ENCODE measurements at places on chromosomes 1 and 21.

DNA sequence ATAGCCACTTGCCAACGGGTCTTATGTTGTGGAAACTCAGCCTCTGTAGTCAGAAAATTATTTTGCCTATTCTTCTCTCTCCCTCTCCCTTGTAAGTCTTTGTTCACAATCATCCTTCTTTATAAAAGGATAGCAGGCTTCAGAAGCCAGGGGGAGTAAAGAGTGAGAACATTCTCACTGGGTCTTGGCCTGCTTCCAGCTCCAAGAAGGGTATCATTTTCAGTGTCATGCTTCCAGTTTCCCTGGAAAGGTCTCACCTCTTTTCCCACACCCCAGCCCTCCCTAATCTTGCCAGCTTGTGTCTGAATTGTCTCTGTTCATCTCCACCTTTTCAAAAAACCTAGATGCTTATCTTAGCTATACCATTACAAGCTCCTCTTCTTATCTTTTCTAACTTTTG, 346.2 kb upstream of the LRRC7 start:
- no peak for DNase-seq

- no peak for DNase-seq
Observed at GRCh38 chr1:205077934-205078311, 6.3 kb downstream of the TMEM81 start.

GRCh38 chr1:222167111-222167510, 380.8 kb downstream of the HHIPL2 start:
- peak; percentile 5 for DNase-seq

DNA sequence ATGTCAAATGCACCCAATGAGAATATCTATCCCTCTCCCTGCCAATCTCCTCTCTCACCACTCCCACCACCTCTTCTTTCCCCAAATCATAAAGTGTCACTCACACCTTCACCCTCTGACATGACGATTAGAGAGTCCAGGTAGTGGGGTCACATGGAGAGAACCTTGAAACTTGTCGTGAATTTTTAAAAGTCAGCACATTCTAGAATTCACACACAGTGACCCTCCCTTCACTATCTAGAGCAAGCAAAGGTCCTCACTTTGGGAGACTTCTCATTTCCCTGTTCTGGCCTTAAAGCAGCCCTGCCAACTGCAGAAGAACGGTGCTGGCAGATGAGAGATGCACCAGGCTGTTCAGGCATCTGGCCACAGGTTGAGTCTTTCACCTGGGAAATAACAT, 61.9 kb downstream of the CD34 start:
- no peak for DNase-seq

- no peak for DNase-seq
Observed at GRCh38 chr1:22330092-22330759, 121.4 kb upstream of the ZBTB40 start.

GRCh38 chr1:221774054-221774842, 32.4 kb upstream of the DUSP10 start:
- no peak for DNase-seq

- no peak for DNase-seq
Observed at GRCh38 chr1:81758181-81758580, 42.6 kb upstream of the ADGRL2 start.

DNA sequence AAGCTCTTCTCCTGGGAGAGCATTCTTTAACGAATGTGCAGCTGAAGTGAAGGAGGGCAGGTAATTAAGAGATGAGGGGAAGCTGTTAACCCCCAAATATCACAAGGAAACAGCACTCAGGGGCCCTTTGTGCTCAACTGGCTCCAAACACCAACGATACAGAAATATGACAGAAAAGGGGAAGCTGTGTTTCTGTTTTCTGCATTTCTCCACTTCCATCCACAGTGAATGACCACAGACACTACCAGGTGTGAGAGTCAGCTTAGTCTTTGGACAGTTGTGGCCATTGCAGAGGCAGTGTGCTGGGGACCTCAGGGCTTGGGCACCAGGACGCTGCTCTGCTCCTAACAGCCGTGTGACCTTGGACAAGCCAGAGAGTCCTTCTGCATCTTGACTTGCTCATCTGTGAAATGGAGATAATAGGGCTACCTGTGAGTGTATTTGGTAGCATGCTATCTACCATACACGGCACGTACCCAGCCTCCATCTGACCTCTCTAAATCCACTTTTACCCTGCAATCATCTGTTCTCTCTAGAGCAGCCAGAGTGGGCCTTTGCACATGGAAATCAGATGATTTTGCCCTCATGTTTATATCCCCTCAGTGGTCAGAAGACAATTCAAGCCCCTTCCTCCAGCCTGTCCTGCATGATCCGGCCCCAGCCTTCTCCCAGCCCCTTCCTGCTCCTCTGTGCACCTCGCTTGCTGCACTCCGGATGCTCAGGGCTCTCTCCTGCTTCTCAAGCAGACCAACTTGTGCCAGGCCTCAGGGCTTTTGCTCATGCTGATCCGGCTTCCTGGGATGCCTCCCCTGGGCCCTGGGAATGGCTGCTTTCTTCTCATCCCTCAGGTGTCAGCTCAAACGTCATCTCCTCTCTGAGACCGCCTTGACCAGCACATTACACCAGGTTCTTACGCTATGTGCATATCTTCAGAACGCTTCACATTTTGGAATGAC, 4.7 kb upstream of the TINAGL1 start:
- no peak for DNase-seq

DNA sequence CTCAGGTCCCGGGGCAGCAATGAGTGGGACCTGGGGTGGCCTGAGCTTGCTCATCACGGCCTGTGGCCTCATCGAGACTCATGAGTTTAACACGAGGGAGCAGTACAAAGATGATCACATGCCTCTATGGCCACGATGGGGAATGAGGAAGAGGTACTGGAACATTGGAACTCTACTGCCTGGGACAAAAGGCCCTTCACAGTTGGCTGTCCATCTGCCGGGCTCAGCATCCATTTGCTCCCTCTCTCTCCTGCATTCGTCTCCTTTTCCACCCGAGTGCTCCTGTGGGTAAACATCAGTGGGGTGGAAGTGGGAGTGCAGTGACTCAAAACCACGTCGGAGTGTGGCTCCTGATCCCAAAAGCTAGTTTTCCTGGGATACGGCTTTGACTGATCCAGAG, 124.9 kb downstream of the KAZN start:
- no peak for DNase-seq

DNA sequence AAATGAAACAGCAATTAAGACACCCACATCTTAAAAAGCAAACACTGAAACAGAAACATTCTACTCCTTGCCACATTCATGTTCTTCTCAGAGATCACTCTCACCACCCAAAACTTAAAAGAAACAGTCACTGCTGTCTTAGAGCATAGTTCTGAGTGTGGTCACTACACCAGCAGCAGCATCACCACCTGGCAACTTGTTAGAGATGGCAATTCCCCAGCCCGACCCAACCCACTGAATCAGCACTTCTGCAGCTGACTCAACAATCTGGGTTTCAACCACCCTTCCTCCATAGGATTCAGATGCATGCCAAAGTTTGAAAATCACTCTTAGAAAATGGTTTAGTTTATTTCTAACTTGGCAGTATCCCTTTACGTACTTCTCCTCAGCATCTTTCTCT, 126.1 kb downstream of the CDC42BPA start:
- DNase-seq = peak; percentile 74

DNA sequence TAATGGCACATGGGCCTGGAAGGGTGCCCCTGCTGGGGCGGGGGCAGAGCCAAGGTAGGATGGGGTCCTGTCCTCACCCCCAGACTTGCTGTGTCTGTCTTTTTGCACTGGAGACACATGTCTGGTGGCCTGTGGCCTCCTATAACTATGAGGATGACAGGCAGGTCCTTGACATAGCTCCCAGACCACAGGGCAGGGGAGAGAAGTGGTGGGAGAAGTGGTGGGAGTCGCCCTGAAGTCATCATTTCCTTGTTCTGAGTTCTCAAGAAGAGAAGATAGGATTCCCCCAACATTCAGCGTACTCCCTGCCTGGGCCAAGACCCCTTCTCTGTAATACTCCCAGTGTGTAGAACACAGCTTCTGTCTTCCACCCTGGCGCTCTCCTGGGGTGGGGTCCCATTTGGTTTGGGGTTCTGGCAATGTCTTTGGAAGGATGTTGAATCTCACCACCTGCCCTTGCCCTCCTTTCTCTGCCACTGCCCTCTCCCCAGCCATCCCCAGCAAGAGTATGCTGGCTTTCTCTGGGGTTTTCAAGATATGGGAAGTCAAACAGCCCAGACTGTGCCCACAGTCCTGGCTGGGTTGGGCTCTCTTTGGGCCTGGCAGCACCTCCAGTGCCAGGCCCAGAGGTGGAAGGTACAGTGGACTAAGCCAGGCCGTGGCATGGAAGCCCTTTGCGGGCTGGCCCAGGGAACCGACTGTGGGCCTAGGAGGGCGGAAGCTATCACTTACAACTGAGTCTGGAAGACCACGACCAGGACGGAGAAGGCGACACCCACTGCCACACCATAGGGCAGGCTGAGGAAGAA, 19.4 kb downstream of the SLC26A9 start:
- no peak for DNase-seq

DNA sequence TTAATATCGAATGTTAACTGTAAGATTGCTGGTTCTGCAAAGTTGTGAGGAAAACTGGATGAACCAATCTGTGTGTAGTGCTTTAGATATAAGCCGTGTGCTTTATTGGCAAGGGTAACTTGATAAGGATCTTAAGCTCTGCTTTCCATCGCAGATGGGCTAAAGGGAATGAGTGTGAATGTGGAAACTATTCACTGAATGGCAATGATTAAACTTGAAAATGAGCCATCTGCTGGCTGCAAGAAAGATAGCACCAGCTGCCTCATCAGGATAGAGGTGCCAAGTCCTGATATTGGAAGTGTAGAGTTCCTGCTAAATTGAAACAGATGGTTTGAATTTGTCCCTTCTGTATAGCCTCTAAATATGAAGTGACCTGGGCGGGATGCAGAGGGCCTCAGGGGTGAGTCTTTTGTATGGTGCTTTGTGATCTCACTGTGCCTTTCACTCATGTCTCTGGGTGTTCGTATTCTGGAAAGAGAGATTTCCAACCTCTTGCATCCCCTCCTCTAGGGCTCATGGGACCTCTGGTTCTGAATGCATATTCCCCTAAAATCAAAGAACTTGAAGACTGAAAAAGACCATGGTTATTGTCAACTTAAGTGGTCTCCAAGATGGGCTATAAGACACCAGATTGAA, 9.2 kb downstream of the FCRL3 start:
- no peak for DNase-seq

GRCh38 chr1:6960860-6961259, 175.6 kb downstream of the CAMTA1 start:
- DNase-seq = no peak

- no peak for DNase-seq
Observed at GRCh38 chr1:109298666-109299557, 7.9 kb downstream of the MYBPHL start.

DNA sequence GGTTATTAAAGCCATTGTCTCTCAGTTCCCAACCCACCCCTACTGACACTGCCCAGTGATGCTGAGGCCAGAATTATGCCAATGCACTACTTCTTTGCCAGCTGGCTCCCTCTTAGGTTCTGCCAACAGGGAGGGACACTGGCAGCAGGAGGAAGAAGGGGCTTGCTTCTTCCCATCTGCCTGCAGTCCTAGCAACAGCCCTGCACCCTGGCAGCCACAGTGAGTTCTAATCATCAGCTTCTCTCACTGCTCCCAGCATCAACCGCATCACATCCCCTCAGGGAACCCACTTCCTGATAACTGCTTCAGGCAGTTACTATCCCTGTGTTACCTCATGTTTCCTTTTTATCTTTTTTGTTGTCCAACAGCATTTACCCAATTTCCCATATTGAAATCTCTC, 86.2 kb downstream of the UBR4 start:
- DNase-seq = peak; percentile 7

DNA sequence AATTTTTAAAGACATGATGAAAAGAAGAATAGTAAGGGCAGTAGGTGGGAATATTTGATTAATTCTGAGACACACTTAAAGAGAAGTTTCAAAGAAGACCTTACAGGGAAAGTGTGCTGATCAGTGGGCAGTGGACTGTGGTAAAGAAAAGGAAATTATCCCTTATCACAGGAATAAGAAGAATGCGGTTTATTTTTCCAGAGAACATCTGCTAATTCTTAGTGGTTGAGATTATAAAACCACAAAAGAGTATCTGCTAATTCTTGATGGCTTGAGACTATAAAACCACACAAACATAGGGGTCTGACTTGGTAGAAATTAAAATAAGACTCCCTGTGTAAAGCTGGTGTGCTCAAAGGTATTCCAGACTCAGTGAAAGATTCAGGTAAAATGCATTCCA, 60.0 kb upstream of the KCTD3 start:
- no peak for DNase-seq

DNA sequence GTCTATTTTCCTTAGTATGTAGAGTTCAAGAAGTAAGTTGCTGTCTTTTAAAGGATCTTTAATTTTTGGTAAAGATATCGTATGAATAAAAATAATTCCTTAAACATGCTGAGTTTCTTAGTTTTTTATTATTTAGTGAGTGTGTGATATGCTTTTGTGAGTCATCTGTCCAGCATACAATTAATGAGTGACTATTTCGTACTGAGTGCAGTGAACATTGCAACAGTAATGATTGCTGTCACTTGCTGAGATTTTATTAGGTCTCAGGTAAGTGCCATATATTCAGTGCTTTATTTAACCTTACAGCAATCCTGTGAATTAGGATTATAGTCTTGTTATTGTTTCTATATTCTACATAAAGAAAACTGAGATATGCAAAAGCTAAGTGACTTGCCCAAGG, 22.6 kb downstream of the MIGA1 start:
- no peak for DNase-seq
